Camera-type eye (tissue), 1 donor: ENCODE measurements at places on chromosomes 12 and 14. TPM values are rescaled to one million over a fixed set of nuclear protein-coding genes. Genes with fewer than 3 reads are reported as not detected.

RTN1 gene
- 88.2 TPM for total RNA-seq

PAPLN gene
- 7.0 TPM for total RNA-seq

NFATC4 gene
- 67.8 TPM for total RNA-seq

PRH2 gene
- total RNA-seq: not detected

RERGL gene
- 0.99 TPM for total RNA-seq

AKAP5 gene
- 3.8 TPM for total RNA-seq

TAMALIN gene
- total RNA-seq: 7.5 TPM

SLCO1C1 gene
- 8.8 TPM for total RNA-seq
